ENCODE measurements at places on chromosomes 4 and X.

DNA sequence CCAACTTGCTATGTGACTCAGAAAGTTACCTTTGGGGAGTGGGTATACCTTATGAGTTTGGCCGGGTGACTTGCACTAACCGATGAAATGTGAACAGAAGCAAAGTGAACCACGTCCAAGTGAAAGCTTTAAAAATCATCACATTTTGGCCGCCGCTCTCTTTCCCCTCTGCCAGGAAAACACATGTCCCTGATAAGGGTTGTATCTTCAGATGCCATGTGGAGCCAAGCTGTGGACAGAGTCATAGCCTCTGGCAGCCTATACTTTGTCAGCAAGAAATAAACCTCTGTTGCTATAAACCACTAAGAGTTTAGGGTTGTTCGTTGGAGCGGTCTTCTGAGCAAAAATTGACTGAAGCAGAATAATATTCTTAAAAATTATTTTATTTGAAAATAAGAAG lies 92.3 kb downstream of the PRDM5 start:
- no peak for DNase-seq

DNA sequence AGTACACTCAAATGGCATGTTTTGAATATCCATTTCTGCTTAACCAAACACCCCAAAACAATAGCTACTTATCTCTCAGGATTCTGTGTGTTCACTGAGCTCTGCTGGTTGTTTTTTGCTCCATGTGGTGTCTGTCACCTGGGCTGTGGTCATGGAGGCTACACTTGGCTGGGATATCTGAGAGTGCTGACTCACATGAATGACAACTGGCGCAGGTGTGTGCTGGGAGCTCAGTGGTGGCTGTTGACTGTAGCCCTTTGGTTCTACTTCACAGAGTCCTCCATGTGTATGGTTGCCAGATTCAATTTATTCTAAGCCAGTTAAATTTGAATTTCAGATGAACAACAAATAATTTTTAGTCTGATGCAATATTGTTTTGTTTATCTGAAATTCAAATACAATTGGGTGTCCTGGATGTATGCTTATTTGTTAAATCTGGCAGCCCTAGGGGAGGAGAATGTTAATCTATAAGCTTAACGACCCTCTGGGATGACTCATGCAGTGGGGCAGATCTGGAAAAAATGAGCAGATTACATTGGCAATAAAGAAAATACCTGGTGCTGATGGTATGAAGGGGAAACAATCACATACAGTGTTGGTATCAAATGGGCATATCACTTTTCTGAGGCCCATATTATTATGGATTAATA lies 28.2 kb upstream of the TCEAL4 start:
- no peak for DNase-seq

DNA sequence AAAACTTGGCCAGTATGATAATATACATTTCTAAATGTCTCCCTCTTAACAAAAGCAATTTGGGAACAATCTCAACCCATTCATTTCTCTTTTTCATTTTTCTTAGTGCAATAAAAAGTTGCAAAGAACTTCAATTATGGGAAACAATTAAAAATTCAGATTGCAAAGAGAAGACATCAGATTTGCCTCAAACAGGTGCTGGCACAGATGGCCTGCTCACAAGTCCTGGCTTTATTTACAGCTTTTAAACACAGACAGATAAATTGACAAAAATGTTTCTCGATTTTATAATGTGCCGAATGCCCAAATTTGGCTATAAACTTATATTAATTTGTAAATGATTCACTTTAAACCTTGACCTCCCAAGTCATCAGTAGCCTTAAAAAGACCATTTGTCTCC lies 28.7 kb downstream of the SLC4A4 start:
- no peak for DNase-seq

GRCh38 chr4:2809610-2810180 lies 16.8 kb downstream of the SH3BP2 start:
- no peak for DNase-seq

GRCh38 chr4:139740531-139741041 lies 75.0 kb downstream of the MGST2 start:
- DNase-seq = no peak

GRCh38 chr4:56104188-56104587 lies 155.4 kb downstream of the CEP135 start:
- no peak for DNase-seq

- DNase-seq = no peak
Observed at GRCh38 chrX:64198036-64198435, 7.5 kb downstream of the AMER1 start.

- DNase-seq = no peak
Observed at GRCh38 chr4:23773884-23774636, 115.8 kb downstream of the PPARGC1A start.

- DNase-seq = no peak
Observed at GRCh38 chrX:28628120-28628519, 40.9 kb downstream of the IL1RAPL1 start.

DNA sequence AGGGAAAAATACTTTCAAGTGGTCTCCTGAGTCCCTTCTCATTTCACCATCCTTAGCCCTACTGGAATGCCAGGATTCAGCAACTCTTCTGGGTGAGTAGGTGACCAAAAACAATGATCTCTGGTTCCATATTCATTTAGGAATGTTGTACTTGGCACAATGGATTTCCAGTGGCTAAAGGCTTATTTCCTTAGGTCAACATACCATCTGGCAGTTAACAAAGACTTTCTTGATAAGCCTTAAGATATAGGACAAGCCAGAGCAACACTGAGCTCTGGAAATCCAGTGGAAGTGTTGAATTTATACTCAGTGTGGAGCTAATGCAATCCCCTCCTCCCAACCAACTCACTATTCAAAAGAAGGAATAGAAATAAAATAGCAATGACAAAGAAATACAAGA lies 139.4 kb upstream of the EMCN start:
- no peak for DNase-seq

DNA sequence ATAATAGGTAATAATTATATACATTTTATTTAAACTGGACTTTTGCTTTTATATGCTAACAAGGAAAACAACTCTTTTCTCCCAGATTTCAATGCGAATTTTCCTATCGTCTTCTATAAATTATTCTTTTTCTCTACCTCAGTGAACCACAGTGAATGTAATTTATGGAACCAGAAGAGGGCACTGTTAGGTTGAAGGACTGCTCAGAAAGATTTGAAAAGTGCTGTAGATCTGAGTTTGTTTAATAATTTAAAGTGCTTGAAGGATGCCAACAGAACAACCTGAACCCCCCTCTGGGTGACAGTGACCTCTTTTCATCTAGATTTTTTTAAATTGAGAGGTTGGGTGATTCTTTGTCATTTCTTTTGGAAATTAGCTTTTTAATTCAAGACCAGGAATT lies 54.9 kb downstream of the PHOX2B start:
- no peak for DNase-seq

DNA sequence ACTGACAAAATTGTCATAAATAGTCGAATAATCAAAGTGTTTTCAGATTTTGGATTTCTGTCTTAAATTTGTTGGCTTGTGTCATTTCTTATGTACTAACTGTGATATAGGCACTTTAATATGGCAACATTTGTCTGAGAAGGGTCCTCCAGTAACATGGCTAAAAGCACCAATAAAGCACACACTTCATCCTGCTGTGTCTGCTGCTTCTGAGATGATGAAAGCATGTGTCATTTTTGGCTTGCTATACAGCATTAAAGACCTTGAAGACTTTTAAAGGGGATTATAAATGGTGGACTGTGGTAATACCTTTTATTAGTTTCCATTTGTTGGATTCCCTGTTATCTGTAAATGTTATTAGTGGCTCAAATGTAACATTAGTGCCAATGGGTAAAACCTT lies 551.8 kb upstream of the GRID2 start:
- DNase-seq = no peak

DNA sequence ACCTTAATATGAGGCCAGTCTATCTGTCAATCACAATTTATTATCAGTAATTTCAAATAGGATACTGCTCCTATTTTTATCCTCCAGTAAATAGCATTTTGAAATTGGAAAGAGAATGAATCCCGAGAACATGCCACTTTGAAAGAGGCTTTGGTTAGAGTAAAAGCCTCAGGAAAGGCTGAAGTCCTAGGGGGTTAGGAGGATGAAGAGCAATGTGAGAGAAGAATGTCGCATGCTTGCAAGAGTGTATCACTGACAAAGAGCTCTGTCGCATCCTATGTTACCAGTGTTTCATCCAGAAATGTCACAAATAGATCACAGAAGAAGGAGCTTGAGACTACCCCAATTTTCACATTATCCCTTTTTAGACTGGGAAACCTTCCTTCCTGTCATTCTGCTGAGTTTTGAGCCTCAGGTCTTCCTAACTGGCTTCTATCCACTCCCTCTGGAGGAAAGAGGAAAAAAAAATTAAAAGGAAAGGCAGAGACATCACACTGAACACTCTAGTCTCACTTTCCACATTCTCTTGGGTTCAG lies 39.8 kb downstream of the GPM6A start:
- no peak for DNase-seq

DNA sequence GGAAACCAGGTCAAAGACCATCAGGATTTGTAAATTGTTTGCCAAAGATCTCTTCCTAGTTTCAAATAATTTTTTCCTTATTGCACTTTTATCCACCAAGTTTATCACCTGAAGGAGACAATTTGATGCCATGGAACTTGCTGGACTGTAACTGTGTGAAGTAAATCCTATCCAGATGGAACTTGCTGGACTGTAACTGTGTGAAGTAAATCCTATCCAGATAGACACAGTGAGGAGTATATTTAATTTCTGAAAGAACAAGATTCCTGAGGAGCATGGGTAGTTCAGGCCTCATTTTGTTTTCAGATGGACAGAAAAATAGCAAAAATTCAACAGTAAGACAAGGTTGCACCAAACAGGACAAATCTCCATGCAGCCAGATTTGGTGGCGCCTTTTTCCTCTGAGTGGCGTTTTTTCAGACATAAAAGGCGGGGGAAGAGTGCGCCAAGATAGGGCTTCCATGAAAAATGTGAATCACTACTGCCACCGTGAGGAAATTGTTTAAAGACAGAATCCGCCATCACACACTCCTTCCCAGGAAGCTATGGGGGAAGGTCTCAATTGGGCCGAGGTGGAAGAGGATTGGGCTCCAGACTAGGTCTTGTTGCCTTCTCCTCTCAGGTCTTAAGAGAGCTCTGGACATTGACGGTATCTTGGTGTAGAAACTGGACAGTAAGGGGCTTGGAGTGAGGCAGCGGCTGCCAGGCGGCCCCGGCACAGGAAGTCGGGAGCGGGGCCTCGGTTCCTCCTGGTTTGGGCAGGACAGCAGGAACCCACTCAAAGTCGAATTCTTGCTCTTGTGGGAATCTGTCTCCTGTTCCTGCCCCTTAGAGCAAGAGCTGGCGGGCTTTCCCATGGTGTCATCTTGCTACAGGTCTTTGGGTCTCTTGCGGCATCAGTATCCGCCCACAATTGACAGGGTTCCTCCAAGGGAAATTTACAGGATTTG lies 234.7 kb downstream of the OR13H1 start:
- DNase-seq = no peak

DNA sequence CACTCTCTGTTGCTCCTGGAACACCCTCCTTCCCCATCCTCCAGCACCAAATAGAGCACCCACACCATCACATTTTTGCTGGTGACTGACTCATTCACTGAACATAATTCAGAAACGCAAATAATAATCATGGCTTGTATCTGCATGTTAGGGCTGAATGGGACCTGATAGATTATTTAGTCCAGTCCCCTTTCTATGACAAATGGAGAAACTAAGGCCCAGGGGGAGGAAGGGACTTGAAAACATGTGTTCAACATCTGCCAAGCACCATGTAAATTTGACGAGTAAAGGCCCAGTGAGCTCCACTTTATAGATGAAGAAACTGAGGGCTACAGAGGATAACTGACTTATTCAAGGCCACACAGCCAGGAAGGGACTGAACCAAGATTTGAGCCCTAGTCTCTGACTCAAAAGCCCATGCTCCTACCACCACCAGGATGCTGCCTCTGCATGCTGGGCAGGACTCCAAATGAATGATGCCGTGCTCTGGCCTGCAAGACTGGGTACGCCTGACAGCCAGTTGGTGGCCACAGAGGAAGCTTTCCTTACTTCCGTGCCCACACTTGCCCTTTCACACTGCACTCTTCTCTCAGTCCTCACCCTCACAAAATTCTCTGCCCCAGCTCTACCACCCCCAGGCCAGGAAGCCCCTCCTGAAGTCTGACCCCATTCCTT lies 133.3 kb upstream of the PJA1 start:
- no peak for DNase-seq

- no peak for DNase-seq
Observed at GRCh38 chr4:59553063-59553720, 1646.9 kb upstream of the ADGRL3 start.

- DNase-seq = no peak
Observed at GRCh38 chr4:170414961-170415360, 325.2 kb upstream of the AADAT start.

DNA sequence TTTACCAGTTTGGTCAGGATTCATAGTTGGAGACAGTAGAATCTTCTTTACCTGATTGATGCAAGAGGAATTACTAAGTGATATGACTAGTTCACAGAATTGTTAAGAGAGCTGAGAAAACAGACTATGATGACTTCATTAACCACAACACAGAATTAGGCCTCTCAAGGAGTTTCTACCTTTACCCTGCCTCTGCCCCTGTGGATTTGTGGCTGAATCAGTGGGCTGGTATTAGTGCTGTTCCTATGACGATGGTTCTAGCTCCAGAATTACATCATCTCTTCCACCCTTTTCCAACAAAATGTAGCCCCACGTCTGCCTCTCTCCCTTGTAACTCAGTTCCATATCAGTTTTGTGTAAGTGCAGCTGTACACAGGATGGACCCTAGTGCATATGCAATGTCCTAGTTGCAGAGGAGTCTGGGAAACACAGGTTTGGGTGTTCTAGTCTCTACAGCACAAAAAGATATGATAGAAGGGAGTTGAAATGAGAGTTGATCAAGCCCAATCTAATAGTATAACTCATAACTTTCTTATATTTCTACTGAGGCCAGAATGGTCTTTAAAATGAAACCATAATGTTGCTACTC lies 99.3 kb downstream of the ANXA5 start:
- no peak for DNase-seq

- no peak for DNase-seq
Observed at GRCh38 chrX:7084841-7085240, 62.7 kb upstream of the STS start.

Data from activated T-cell treated with anti-CD3 and anti-CD28 coated beads for 1 hour (primary cell).